Mesenteric fat pad (tissue), 1 donor: ENCODE measurements at places on chromosomes 12 and 14. TPM values are rescaled to one million over a fixed set of nuclear protein-coding genes. Genes with fewer than 3 reads are reported as not detected.
A peak's percentile ranks its signal among the peaks of the same experiment; 100 is the strongest.

GRCh38 chr12:102504871-102505270, 24.5 kb upstream of the IGF1 start:
- DNase-seq, result no peak

Gene LIN52
- total RNA-seq, result 9.2 TPM

Gene SMCO2
- not detected for total RNA-seq

Gene LBHD2
- 3.1 TPM for total RNA-seq

- DNase-seq, result no peak
Observed at GRCh38 chr12:810671-811415, 58.5 kb downstream of the WNK1 start.

GRCh38 chr12:65278576-65279368, at the start of gene MSRB3:
TSS of gene MSRB3 (plus strand) at chr12:65278683. CDS start at chr12:65308580, 29,897 bp downstream.
- peak; percentile 91 for DNase-seq
